ENCODE measurements at places on chromosomes 2 and 18. TPM values are rescaled to one million over a fixed set of nuclear protein-coding genes. Genes with fewer than 3 reads are reported as not detected.

- peak; percentile 28 for DNase-seq
Measured at GRCh38 chr2:74876081-74876886, 42.4 kb downstream of the HK2 start.

GRCh38 chr2:71813315-71813714 lies 334.3 kb downstream of the CYP26B1 start:
- no peak for DNase-seq

DNA sequence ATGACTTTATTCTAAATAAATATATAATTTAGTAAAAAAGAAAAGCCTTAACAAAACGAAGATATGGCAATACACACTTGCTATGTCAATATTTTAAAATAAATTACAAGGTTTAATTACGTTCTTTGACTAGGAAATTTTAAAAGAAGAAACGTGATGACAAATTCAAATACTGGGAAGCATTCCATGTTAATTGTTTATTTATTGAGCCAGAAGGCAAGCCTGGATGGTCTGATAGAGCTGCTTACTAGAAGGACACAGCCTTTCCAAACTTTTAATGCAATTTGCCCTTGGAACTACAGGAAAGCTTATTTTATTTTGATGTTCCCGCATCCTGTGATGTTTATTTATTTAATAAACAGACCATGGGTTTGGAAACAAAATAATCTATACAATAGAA lies 33.4 kb upstream of the DSEL start:
- DNase-seq: no peak

DNA sequence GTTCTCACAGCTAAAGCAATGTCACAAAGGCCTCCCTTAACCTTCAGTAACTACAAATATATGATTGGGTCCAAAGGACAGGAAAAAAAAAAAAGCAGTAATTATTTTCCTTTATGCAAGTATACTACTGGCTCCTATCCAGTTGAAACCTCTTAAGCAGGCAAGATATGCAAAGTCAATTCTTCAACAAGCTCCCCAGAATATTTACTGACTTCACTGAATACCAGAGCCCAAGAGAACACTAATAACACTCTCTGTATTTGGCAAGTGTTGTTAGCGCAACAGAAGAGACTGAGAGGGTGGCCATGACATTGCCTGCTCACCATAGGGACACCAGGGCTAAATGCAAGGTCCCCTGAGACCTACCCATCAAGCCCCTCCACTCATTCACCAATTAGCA lies 74.5 kb downstream of the AP1S3 start:
- no peak for DNase-seq

DNA sequence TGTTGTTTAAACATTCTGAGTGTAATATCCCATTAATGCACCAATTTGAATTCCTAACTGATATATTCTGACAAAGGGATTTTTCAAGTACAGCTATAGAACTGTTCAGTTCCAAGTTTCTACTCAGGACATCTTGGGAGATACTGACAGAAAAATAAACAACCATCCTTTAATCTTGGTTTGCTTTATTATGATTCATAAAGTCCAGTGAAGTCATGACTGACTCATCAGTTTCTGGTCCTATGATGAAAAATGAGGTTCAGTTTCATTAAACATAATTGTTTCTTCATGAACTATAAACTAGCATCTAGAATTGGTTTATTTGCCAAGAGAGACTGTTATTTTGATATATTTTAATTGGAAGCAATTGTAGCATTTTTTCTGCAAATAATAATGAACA lies 896.2 kb downstream of the CCDC85A start:
- no peak for DNase-seq

DNA sequence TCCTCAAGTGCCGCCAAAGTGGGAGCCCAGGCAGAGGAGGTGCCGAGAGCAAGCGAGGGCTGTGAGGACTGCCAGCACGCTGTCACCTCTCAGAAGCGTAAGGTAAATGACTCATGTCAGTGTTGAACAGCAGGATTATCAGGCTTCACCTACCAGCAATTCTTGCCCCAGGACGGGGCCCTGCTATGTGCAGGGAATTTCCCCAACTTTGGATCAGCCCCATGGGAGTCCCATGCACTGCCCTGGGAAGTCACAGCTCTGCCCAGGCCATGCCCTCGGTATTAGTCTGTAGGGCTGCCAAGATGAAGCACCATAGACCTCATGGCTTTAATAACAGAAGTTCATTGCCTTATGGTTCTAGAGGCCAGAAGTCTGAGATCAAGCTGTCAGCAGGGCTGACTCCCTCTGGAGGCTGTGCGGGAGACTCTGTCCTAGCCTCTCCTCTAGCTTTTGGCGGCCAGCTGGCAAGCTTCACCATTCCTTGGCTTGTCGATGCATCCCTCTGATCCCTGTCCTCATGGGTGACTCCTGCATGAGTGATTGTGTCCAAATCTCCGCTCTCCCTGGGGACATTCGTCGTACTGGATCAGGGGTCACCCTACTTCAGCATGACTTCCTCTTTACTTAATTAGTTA lies 55.9 kb downstream of the TRPM8 start:
- DNase-seq: no peak

GRCh38 chr2:120142528-120143219 lies 80.5 kb downstream of the TMEM185B start:
- no peak for DNase-seq

Gene HRH4
- 0.30 TPM for total RNA-seq

Gene PLCL1
- 10.9 TPM for total RNA-seq

DNA sequence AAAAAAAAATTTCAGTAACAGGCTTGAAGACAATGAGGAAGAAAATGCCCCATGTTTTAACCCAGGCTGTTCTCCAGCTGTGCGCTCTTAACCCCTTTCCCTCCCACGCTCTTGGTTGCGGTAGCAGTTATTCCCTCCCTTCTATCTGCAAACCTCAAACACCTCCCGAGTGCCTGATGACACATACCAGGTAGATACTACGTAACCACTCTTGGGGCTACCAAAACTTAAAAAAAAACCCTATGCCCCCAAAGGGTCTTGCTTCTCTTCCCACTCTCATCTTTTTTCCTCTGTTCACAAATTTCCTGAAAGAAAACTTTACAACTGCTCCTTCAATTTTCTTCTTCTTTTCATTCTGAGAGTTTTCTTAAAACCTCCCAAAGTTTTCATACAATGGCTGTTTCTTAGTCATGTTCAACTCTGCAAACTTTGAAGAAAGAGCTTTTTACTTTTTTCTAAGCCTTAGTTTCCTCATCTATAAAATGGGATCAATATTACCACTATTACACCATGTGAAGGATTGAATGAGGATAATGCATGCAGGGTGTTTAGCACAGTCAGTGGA lies 4.9 kb upstream of the DRC1 start:
- no peak for DNase-seq

Gene OTOF
- 0.69 TPM for total RNA-seq

DNA sequence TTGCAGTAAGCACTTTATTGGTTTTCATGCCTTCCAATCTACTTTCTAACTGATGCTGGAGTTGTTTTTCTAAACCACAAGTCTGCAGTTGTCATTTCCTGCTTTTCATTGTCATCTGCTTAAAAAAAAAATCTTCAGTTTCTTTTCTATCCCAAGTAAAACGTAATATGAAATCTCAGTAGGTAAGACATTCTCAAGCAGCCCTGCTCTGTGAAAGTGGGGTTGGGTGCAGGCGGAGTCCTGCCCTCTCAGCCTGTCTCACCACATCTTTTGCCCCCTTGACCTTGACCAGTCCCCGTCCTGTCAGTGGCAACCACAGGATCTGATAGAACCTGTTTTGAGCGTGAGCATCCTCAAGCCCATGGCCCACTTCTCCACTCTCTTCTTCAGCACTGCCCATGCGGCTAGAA lies 80.0 kb upstream of the CPO start:
- DNase-seq: no peak

Gene ENOSF1
- 35.3 TPM for total RNA-seq

All from skin of body (tissue), 3 donors.